ENCODE measurements at places on chromosomes 6 and 20.

GRCh38 chr20:58889334-58889760 is 36.8 kb downstream of the GNAS start:
- no peak for DNase-seq

DNA sequence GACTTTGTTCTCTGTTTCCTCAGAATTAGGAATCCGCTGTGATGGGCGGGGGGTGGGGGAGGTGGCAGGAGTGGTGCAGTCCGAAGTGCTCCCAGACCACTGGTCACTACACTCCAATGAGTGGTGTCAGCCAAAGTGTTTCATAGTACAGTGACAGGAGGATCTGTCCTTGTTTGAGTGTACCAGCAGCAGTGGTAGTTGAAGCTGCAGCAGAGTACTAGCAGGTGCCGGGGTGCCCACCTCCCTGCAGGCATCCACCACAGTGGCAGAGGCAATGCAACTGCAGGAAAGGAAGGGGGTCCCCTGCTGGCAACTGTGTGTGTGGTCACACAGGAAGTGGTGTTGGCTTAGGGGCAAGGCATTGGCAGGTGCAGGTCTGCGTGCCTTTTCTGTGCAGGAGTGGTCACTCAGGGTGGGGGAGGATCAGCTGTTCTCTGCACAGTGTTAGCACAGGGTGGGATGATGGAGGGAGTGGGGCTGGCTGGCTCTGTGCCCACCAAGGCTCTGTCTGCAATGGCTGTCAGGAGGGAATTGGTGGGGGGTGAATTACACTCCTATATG is 9.7 kb downstream of the HLA-DOB start:
- DNase-seq: no peak

DNA sequence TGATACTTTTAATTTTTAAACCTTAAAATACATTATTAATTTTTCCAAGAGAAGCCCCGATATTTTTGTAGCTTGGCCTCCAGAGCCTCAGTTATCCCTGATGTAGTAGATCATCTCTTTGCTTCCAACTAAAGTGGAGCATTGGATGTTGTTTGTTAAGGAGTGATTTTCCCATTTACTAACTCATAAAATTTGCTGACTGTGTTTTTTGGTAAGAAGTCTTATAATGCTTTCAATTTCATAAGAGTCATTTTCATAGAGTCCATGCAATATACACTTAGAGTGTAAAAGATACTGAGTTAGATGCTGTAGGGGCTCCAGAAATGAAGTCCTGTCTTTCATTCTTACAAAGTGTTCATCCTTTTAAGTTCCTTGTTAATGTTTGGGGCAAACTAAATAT is 46.8 kb downstream of the CDKAL1 start:
- no peak for DNase-seq

DNA sequence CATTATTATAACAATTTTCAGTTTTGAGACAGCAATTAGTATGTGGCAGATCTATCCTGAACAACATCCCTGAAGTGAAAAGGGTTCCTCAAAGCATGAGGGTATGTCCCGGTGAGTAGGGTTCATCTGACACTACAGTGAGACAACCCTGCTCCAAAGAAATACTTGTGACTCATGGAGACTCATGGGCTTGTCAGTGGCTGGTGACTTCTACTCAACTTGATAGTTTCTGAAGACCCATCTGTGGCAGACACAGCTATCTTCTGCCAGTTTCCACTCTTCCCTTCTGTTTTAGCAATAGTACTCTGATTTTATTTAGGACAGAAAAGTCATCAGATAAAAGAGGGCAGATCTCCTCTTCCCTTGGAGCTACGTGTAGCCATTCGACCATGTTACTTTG is 41.4 kb downstream of the MAP3K7 start:
- no peak for DNase-seq

GRCh38 chr6:47102331-47102730 is 60.2 kb upstream of the ADGRF1 start:
- no peak for DNase-seq
